PC-9 (cell line): ENCODE measurements at places on chromosomes 1 and 21.

DNA sequence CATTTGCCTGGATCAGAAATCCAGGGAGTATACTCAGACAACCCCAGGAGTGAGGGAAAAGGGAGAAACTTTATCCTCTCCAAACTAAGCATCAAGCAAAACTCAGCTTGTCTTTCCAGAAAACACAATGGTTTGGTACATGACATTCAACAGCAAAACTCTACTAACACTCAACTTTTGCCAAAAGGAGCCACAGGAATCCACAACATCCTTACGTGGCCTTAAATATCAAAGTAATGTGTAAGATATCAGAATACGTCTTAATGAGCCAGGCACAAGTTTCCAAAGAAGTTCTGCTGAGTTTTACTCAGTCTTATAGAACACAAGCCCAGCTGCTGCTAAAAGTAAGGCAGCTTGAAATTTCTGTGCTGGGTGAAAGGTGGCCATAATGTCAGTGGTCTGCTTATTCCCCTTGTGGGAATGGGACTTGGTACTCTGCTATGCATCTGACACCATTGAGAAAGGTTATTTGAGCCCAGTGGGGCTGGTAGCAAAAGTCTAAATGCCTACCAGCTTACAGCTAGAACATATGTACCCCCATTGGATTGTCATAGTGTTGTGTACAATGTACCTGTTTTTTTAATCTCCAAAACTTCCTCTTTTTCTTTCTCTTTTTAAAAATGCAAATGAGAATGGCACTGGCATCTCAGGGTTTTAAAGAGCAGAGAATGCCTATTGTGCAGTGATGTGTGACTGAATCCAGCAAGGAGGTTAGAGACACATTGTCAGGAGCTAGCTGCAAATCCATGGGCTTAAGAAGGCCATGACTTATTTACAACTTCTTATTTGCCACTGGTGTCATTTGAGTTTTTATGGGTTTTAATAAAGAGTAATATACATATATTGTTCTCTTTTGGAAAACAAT lies 62.0 kb upstream of the ST6GALNAC3 start:
- DNase-seq: no peak
- H3K4me3 ChIP-seq: no peak overlapping the region
- H3K36me3 ChIP-seq: no peaks in the 10 kb centered on the region
- H3K27me3 ChIP-seq: no peaks in the 10 kb centered on the region
- H3K4me1 ChIP-seq: peaks cover 5% of the 10 kb centered on the region

GRCh38 chr1:32334864-32335534 lies 1.0 kb downstream of the MARCKSL1 start:
- DNase-seq: peak; percentile 34
- no peaks in the 10 kb centered on the region for H3K27me3 ChIP-seq
- H3K27ac ChIP-seq: no peak overlapping the region
- H3K4me3 ChIP-seq: peak overlapping the region; percentile 79
- H3K36me3 ChIP-seq: peaks cover 2% of the 10 kb centered on the region; the same call in 1 of the 2 replicates

- H3K4me1 ChIP-seq: no peaks in the 10 kb centered on the region
- no peaks in the 10 kb centered on the region for H3K36me3 ChIP-seq
- DNase-seq: no peak
- H3K27ac ChIP-seq: no peak overlapping the region
- H3K27me3 ChIP-seq: peaks cover 29% of the 10 kb centered on the region
- H3K4me3 ChIP-seq: no peak overlapping the region
Measured at GRCh38 chr1:229880271-229881170, 186.5 kb upstream of the GALNT2 start.

GRCh38 chr1:231684356-231685244 lies 58.0 kb downstream of the DISC1 start:
- no peak overlapping the region for H3K27ac ChIP-seq
- H3K36me3 ChIP-seq: no peaks in the 10 kb centered on the region
- H3K4me3 ChIP-seq: no peak overlapping the region
- no peak for DNase-seq

GRCh38 chr1:171828794-171829193 lies 12.5 kb upstream of the DNM3 start:
- no peak for DNase-seq
- no peaks in the 10 kb centered on the region for H3K36me3 ChIP-seq
- H3K27ac ChIP-seq: no peak overlapping the region
- no peak overlapping the region for H3K4me3 ChIP-seq
- no peaks in the 10 kb centered on the region for H3K27me3 ChIP-seq
